ENCODE measurements at places on chromosomes 13 and 19.
A peak's percentile ranks its signal among the peaks of the same experiment; 100 is the strongest.

GRCh38 chr19:23415561-23416191 is 20.4 kb upstream of the ZNF91 start:
- DNase-seq = peak; percentile 12

DNA sequence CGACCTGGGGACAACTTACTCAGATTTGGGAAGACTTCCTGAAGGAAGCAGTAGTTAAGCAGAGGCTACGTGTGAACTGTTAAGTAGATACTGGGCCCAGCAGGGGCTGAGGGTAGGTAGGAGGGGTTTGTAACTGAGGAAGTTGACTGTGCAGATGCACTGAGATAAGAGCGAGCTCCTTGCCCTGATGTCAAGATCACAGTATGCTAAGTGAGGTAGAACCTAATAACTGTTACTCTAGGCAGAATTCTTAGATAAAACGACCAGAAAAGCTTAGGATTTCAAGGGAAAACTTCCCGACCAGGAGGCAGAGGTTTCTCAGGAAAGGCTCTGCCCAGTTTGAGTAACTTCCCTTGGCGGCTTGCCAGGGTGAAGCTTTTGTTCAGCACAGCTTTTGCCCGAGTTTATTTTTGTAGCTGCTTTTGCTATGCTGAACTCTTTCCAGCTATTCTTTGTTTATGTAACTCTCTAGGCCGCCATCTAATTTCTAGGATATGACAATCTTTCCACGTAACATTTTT is 632.1 kb downstream of the DIAPH3 start:
- peak; percentile 65 for DNase-seq

DNA sequence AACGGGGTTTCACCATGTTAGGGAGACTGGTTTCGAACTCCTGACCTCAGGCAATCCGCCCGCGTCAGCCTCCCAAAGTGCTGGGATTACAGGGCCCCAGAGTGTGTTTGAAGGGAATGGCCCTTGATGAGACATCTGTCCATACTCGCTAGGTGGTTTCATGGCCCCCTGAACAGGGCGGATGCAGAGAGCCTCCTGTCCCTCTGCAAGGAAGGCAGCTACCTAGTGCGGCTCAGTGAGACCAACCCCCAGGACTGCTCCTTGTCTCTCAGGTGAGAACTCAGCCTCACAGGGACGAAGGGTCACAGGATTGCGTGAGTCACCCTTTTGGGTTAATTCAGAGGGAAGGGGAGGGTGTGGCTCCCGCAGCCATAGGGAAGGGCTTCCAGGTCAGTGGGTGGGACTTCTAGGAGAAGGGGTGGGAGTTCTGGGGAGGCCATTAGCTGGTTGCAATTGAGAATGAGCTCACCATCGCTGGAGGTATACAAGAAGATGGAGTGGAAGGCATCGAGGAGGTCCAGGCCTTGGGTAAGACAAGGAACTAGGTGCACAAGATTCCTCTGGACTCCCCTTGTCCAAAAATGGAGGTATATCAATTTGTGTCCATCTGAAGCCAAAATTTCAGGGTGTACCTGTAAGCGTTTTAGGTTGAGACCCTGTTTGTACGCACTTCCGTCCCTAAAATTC is 9.2 kb downstream of the SHD start:
- peak; percentile 15 for DNase-seq

- DNase-seq = peak; percentile 25
Measured at GRCh38 chr19:10228920-10229319, 2.2 kb downstream of the S1PR2 start.

- DNase-seq = peak; percentile 3
Measured at GRCh38 chr13:31824705-31825517, 85.6 kb downstream of the RXFP2 start.

GRCh38 chr19:55358943-55359908 is 3.8 kb downstream of the GARIN5B start:
- DNase-seq = peak; percentile 33

DNA sequence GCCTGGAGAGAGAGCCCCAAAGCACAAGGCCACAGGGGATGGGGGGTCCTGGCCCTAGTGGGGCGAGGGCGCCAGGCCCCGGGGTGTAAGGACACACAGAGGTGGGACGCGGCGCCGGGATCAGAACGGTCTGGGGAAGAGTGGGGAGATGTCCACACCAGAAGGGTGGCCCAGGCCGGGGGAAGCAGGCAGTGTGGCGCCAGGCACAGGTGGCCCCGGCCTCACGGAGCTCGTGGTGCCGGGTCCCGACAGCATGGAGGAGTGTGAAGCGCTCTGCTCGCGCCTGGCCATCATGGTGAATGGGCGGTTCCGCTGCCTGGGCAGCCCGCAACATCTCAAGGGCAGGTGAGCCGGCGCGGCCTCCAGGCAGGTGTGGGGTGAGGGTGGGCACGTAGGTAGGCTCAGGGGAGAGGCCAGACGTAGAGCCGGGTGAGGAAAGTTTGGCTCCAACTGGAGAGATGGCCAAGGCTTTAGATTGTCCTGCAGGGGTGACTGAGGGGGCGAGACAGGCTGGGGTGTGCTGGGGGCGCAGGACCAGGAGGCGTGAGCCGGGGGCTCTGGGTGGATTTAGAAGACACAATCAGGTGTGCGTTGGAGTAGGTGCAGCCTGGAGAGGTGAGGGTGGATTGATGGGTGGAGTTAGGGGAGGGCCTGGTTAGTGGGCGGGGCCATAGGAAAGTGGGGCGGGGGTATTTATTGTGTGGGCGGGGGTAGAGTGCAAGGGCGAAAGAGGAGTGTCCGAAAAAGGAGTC is 2.9 kb upstream of the ARHGAP45 start:
- no peak for DNase-seq

DNA sequence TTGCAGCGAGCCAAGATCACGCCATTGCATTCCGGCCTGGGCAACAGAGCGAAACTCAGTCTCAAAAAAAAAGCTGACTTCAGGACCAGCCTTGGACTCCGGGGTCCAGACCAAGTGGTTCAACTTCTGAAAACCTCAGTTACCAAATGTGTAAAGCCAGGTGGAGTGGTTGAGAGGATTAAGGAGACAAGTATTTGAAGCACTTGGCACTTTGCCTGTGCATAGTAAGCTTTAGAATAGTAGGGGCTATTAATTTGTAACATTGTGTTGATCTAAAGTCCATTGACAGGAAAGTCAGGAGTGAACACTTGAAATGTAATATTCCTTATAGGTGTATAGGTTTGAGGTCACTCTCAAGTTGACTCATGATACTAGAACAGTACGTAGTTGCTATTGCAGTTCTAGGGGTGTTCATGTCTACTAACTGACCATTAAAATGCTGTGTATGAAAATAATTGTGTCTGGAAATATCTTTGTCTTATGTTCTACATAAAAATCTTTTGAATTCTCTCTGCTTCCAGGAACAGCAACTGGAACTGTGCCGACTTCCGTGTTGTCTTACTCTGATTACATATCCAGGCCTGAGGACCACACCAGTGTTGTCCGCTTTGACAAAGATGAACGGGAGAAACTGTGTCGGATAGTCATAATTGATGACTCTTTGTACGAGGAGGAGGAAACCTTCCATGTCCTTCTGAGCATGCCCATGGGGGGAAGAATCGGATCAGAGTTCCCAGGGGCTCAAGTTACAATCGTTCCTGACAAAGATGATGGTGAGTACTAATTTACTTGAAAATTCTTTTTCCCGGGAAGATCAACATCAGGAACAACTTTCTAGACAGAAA is 97.4 kb downstream of the FREM2 start:
- DNase-seq = peak; percentile 17

DNA sequence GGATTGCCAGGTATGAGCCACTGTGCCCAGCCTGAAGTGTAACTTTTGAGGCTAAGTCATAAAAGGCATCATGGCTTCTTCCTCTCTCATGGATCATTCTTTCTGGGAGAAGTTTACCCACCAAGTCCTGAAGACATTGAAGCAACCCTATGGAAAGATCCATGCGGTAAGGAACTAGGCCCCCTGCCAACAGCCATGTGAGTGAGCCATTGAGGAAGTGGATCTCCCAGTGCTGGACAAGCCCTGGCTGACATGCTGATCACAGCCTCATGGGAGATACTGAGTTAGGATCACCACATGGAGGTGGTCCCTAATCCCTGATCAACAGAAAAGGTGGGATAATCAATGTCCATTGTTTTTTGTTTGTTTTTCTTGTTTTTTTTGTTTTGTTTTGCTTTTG is 3.3 kb upstream of the NUDT19 start:
- no peak for DNase-seq

- no peak for DNase-seq
Measured at GRCh38 chr13:106468744-106469590, 66.5 kb downstream of the EFNB2 start.

GRCh38 chr13:101382086-101382485 is 34.2 kb downstream of the NALCN start:
- DNase-seq = no peak

- no peak for DNase-seq
Measured at GRCh38 chr19:17160908-17161307, 54.2 kb upstream of the USE1 start.

DNA sequence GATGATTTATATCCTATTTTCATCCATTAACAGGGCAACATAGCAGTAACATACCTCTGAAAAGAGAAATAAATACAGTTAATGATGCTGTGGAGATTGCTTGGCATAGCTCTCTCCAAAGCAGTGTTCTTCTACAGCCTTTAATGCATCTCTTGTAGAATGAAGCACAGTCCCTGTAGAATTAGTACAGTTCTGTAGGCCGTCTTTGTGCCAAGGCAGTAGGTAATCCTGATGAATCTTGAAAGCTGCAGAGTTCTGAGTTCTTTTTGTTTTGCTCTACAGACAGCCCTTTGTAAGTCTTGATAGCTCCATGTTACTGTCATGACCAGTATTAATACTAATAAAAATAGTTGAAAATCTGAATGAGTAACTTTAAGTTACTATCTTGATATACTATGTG is 184.2 kb downstream of the MAB21L1 start:
- DNase-seq = no peak

DNA sequence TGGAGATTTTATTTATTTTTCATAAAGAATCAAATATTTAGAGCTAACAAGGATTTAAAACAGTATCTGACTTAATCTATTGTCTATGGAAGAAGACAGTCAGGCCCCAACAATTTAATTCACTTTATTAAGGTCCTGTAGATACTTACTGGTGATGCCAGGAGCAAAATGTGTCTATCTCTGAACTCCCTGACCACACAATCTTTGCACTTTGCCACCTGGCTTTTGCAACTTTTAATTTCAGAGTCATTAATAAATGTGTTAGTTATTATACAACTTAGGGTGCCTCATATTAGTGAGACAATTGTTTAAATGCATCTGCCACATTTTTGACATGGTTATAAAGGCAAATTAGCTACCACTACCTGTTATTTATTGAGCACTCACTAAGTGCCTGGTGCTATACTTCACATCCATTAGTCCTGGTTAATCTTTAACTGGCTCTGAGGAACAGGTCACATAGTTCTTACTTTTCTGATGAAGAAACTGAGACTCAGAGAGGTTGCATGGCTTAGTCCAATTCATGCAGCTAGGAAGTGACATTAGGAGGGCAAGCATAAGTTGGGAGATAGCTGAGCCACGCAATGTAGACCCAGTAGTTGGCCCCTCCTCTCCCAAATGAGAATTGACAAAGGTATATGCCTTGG is 297.9 kb downstream of the DCT start:
- DNase-seq = no peak

GRCh38 chr19:5303208-5303607 is 37.4 kb downstream of the PTPRS start:
- no peak for DNase-seq

- no peak for DNase-seq
Measured at GRCh38 chr13:46374710-46375109, 12.3 kb downstream of the RUBCNL start.

DNA sequence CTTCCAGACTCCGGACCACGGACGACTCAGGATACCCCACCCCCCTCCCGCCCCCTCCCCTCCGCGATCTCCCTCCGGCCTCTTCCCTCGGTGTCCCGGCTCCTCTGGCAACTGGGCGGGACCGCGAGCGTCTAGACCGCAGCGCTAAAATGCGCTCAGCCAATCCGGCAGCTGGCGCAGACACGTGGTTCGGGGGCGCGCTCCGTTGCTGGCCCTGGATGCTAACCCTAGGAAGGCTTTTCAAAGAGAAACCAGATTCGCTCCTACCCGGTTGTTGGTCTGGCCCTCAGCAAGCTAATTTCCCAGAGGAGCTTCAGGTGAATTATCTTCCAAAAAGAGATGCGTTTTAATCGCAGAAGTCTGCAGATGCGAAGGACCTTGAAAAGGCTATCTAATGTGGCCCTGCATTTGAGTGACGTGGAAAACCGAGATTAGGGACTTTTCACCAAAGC is at the start of gene DZIP1:
Gene DZIP1 (minus strand): TSS at position 106 of the 452 bp plus-strand sequence. CDS start 2,677 bp downstream, outside the sequence.
- peak; percentile 32 for DNase-seq

DNA sequence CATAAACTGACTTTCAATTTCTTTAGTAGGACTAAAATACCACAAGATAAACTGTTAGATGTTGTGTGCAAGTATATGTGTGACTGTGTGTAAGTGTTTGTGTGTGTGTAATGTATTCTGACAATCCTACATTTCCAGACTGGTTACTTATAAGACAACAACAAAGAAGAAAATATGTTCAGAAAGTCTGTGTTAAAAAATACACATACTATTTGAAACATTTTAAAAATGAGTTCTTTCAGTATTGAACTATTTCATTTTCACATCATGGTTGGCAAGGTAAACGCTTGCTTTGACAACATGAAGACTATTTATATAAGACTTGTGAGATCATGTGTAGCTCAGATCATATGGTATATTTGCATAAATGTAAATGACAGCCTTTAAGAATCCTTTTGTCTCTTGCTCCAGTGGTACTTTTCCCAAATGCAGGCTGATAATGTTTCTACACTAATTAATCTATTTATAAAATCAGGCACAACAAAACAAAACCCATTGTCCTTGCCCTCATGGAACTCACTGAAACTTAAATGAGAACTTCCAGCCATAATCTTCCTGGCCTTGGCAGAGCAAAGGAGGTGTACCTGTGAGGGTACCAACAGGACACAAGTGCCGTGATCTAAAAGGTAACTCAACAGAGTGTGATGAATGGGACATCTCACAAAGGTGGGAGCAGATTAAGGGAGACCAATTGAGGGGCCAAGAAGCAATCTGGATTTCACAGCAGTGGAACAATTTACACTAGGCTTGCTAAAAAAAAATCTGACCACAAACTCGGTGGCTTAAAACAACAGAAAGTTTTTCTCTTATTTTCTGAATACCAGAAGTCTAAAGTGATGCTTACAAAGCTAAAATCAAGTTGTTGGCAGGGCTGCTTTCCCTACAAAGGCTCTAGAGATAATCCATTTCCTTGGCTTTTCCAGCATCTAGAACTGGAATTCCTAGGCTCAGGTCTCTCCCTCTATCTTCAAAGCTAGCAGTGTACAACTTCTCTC is 349.0 kb downstream of the TBC1D4 start:
- no peak for DNase-seq

- DNase-seq = no peak
Measured at GRCh38 chr19:58079792-58080191, 18.2 kb downstream of the ZSCAN18 start.

DNA sequence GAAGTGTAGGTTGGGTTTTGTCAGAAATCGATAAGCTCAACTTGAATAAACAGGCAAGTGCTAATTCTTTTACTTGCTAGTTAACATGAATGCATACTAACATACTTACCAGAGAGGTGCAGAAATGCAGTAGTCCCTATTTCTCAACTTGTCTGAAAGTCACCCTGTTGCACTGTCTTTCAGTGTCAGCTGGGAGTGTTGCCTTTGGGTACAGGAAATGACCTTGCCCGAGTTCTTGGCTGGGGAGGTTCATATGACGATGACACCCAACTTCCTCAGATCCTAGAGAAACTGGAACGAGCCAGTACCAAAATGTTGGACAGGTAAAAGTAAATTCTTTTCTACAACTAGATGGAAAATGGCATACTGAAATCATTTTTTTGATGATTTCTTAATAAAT is 103.5 kb upstream of the AKAP11 start:
- DNase-seq = no peak
